SK-N-SH (cell line): ENCODE measurements at places on chromosomes 16 and 17. TPM values are rescaled to one million over a fixed set of nuclear protein-coding genes. Genes with fewer than 3 reads are reported as not detected.

Gene KRTAP4-1
- polyA plus RNA-seq = not detected in 2 replicates

- DNase-seq = no peak
Measured at GRCh38 chr17:3712811-3713463, 10.8 kb upstream of the HASPIN start.

Gene TXNDC17
- 644 and 650 TPM in 2 replicates for polyA plus RNA-seq

Gene ST6GALNAC1
- not detected in 2 replicates for polyA plus RNA-seq

DNA sequence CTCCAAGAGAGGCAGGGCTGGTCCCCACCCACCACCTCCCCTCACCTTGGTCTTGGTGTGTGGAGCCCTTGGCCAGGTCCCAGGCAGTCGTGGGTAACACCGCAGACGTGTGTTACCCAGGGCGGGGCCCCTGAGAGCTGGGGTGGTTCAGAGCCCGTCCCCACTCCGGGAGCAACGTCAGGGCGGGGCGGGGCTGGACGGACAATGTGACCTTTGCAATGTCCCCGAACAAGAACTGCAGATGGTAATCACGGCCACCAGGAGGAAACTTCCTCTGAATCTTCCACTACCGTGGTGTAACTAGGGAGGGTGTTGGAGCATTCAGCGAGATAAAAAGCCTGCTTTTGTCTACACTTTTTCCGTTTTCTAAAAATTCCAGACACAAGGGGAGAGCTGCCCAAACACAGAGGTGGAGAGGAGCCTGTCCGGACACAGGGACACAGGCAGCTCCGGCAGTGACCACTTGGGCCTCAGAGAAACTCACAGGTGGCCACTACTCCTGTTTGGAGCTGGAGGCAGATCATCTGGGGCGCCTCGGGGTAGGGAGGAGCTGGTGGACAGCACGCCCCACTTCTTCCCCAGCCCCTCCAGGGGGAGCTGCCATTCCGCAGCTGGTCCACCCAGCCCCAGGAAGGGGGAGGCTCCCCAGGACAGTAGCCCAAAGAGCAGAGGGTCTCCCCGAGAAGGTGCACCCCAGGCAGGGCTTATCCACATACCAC, 14.2 kb upstream of the SLC38A10 start:
- peak; percentile 84 for DNase-seq

DNA sequence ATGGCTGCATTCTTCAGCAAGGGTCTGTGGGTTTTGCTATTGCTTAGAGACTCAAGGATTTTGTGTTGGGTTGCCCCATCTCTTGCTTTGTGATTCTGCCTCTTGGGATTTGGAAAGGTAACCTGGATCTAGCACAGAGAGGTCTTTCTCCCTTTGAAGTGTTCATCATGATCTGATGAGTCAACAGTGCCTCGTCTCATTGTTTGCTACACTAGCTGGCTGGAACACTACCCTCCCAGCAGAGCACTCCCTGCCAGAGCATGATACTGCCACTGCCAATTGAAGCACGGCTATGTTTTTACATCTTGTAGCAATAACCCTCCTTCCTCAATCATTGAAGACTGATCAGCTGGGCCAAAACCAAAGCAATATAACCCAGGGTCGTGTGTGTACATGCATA, 361.0 kb downstream of the CDH13 start:
- no peak for DNase-seq

Gene RHBDL1
- polyA plus RNA-seq = 4.1 and 6.8 TPM in 2 replicates

- DNase-seq = no peak
Measured at GRCh38 chr17:66763056-66763455, 71.9 kb upstream of the CACNG5 start.

DNA sequence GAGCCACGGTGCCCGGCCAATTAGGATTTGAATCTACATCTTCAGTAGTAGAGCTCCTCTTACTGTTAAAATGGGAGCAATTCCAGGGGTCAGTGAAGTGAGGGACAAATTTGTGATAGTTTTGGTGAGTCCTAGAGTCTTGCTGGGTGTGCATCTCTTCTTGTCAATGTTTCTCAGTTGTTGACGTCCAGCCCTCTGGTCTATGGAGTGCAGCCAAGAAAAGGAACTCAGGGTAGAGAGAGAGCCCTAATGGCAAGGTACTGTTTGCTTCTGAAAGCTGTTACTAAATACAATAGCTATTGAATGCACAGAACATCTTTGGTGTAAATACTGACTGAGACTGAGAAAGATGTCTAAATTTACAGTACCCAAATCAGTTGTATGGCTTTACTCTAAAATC, 282.5 kb upstream of the SALL1 start:
- DNase-seq = no peak

Gene TPSD1
- polyA plus RNA-seq = not detected in 2 replicates

Gene ITGA2B
- 1.3 and 1.9 TPM in 2 replicates for polyA plus RNA-seq

Gene CPPED1
- 11.9 and 13.9 TPM in 2 replicates for polyA plus RNA-seq

Gene TAC4
- polyA plus RNA-seq = not detected in 2 replicates

DNA sequence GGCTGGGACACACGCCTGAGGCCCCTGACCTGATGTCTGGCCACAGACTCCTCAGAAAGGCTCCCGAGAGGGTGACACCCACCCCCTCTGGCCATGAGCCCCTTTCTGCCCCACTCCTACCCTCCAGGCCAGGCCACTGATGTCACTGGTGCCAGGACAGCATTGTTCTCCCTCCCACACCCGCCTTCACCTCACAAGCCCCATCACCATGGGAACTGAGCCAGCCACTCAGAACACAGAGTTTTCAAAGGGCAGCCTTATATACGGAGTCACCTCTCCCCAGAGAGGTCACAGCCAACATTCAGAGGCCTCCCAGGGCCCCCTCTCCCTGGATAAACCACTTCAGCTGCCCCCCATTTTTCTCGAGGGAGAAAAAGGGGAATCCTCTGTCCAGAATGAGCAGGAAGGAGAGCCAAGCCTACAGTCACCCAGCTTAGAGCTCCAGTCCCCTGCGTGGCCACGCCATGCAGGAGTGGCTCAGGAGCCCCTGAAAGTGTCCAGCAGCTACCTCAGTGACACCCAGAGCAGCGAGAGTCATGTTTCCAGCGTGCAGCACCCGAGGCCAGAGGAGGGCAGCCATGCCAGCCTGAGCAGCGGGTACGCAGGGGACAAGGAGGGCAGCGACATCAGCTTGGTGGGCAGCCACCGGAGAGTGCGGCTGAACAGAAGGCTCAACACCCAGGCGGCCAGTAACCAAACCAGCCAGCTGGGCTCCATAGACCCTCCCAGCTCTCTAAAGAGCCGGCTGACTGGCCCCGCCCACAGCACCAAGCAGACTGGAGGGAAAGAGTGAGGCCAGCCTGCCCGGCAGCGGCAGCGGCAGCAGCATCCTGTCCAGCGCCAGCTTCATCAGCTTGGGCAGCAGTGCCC, at the start of gene C16orf82:
Gene C16orf82, plus strand, starts transcription at position 260 of the 870 bp plus-strand sequence.
- peak; percentile 44 for DNase-seq

GRCh38 chr17:27403480-27404005, 52.7 kb upstream of the KSR1 start:
- DNase-seq = no peak

DNA sequence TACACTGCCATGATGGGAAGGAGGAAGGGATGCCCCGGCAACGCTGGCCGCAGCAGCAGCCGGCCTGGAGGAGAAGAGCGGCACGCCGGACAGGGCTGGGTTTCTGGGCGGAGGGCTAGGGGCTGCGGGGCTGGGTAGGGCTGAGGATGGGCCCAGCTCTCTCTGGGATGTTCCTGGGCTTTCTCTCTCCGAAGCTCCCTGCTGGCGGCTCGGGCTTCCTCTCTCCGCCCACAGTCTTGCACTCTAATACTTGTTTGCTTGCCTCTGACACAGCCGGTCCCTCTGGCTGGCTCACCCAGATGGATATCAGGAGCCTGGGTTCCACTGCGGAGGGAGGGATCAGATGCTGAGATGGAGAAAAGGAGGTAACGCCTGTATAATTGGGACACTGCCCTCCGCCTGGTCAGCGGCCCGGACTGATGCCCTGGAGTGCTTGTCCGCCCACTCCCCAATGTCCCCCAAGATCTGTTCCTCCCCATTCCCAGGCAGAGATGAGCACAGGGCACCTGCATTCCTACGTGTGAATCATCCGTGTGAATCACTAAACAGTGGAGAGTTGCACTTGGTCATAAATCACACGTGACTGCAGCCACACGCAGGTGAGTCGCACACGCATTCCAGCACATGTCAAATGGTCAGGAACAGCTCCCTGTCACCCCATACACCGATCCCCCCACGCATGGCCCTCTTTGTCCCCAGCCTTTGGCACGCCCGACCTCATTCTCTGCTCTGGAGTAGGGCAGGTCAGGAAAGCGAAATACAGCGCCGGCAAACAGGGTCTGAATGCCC, at the start of gene ALOXE3:
Gene ALOXE3, minus strand, starts transcription at position 535 of the 789 bp plus-strand sequence. Its CDS starts 524 bp downstream, at position 11.
- DNase-seq = peak; percentile 72

- no peak for DNase-seq
Measured at GRCh38 chr16:13083681-13084080, 182.3 kb downstream of the SHISA9 start.

DNA sequence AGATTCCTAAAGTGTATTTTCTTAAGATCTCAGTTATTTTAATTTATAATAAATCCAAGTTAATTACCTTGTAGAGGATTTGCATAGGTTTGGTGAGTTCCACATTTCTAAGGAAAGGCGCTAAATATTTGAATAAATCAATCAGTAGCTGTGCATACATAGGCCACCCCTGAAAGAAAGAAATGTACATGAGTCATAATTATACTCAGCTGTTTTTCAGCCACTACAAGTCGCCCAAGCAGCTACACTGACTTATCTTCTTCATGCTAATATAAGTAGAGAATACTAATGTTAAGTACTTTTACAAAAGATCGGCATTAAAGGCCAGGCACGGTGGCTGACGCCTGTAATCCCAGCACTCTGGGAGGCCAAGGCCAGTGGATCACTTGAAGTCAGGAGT, 14.9 kb downstream of the SETD6 start:
- no peak for DNase-seq

DNA sequence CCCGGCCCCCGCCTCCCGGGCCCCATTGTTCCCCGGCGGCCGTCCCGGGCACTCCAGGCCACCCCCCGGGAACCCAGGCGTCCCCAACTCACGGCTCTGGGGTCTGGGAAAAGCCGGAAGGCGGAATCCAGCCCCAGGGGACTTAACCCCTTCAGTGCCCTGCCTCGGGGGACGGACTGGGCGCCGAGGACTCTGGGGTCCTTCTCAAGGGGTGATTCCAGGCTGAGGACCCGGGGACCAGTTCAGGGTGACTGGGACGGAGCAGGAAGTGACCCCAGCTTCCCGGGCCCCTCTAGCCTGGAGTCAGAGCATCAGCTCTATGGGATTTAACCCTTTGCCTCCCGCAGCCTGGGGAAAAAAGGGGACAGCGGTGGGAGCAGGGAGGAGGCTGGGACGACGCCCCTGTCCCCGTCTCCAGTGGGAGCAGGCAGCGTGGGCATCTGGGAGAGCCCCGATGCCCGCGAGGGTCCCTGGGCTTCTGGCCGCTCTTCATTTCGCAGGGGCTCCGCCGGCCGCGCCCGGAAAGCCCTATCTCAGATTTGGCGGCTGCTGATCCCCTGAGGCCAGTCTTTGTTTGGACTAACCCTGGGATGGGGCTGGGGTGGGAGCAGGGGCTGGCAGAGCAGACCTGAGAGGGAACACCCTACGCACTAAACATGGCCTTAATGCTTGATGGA, at the start of gene ZNF629:
Gene ZNF629, minus strand, starts transcription at position 270 of the 677 bp plus-strand sequence. CDS start 2,723 bp downstream, outside the sequence.
- peak; percentile 97 for DNase-seq

DNA sequence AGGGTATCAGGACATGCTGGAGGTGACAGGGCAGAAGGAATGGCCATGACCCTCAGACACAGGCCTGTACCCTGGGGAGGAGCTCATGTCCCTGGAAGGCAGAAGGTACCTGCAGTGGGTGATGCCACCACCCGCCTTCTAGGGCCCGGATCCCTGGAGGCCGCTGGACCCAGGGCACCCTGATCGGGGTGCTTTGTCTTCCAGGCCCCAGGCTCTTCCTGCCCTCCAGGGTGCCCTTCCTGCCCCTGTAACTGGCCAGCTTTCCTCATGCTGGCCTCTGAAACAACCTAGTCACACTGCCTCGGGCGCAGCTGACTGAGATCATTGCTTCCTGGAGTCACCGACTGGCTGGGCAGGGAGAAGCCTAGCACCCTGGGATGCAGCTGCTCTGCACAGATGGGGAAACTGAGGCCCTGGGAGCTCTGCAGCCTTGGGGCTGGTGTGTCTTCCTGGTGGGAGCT, 5.8 kb downstream of the ADCY7 start:
- no peak for DNase-seq

Gene GPRC5C
- not detected in 2 replicates for polyA plus RNA-seq

Gene DHRS13
- 7.4 and 7.6 TPM in 2 replicates for polyA plus RNA-seq

Gene NR1D1
- 2.1 and 6.5 TPM in 2 replicates for polyA plus RNA-seq

DNA sequence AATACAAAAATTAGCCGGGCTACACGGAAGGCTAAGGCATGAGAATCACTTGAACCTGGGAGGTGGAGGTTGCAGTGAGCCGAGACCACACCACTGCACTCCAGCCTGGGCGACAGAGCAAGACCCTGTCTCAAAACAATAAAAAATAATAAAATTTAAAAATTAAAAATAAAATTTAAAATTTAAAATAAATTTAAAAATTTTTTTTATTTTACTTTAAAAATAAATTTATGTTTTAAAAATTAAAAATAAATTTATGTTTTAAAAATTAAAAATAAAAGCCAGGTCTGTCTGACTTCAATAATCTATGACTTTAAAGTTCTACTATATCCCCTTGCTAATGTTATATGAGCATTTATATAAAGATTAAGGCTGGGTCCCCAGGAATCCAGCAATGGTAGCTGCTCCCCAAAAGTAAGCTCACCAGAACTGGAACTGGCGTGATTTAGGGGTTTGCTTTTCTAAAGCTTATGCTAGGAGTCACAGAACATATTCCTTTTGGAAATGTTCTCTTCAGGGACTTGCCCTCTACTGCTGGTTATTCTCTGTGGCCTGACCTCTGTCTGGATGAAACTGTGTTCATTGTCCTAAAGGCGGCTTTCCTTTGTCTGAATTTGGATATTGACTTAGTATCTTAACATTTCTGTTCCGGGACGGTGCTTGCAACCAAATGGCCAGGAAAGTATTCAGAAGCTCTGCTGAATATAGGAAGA, 140.2 kb upstream of the NOL11 start:
- no peak for DNase-seq

DNA sequence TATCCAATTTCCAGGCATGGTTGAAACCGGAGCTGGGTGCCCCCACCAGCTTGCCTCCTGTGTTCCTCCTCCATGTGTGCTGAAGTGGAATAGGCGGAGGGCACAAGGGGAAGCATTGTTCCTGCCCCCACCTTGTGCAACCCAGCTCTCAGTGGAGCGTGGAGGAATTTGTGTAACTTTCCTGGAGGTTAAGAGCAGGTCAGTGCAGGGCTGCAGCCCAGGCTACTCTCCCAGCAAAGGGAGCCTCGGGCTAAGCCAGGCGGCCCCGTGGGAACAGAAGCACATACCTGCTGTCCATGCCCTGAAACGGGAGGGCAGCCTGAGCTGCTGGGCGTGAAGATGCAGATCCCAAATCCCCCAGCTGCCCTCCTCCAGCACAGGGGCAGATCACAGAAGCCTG, 158.8 kb upstream of the LHX1 start:
- no peak for DNase-seq

- DNase-seq = no peak
Measured at GRCh38 chr17:35089586-35090296, 26.2 kb upstream of the RFFL start.
